ENCODE measurements at places on chromosomes 16 and 17.
A peak's percentile ranks its signal among the peaks of the same experiment; 100 is the strongest.

- no peak for DNase-seq
These were observed 232.4 kb downstream of the CCDC182 start for GRCh38 chr17:57512691-57513090.

DNA sequence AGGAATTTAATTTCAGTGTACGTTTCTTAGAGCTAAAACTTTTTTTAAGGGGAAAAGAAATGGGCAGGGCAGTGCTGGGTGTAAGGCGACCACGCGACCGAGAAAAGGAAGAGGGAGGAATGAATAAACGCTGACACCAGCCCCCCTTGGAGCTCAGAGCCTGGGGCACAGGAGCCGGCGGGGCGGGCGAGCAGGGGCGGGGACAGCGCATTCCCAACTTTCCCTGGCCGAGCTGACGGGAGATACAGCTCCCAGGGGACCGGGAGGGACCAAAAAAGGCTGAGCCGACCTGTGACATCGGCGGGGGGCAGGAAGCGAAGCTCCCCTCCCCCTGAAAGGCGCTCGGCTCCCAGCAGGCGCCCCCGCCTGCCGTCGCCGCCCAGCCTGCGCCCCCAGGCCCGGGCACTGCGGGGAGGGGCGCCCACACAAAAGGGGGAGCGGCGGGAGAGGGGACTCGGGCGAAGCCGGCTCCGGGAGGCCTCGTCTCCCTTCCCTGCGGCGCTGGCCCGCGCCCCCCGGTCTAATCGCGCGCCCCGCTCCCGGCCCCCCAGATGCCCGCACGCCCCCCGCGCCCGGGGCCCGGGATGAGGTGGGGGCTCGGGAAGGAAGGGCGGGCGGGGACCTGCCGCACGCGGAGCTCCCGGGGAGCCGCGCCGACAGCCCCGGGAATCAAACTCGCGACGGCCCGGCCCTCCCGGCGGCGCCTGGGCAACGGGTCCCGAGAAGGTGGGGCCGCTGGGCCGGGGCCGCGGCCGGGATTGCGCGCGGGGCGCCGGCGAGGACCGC, 622 bp downstream of the CUEDC1 start:
- DNase-seq, result peak; percentile 95

DNA sequence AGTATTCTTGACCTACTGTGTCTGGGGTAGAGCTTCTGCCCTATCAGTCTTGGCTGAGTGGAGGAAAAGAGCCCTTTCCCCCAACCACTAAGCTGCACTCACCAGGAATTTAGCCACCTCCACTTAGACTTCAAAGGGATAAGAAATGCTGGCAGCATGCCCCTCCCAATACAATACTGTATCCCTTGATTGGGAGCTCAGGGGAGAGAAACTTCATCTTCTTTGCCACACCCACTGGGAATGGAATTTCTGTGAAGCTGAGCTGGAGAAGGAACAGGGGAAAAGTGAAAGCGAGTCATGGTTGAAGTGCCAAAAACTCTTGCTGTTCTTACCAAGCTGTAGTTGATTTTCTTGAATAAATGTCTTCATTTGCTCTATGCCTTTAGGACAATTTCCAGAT, 68.8 kb downstream of the CEP112 start:
- peak; percentile 34 for DNase-seq

GRCh38 chr16:56634715-56635440, 2.4 kb downstream of the MT1M start:
- no peak for DNase-seq

DNA sequence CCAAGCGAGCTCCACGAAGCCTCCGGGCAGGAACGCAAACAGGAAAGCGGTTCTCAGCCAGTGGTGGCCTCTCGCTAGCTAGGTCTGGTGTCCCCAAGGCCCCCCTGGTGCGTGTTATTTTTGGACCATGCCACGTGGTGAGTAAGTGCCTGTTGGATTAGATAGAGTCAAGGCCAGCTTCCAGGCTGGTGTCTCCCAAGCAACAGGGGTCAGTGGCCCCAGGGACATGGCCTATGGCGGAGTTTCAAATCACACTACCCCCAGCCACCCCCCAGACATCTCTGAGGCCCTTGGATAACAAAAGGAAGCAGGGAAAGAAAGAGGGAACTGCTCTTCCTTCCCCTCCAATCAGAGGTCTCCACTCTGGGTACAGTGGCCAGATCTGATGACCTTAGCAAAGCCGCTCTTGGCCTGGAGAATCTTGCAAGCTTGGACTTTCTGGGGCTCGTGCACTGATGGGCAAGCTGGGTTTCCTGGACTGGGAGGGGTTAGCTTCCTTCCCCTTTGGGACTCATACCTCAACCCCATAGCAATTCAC, 58.2 kb downstream of the MAF start:
- no peak for DNase-seq

- no peak for DNase-seq
These were observed 84.9 kb upstream of the CBX4 start for GRCh38 chr17:79923974-79924638.

DNA sequence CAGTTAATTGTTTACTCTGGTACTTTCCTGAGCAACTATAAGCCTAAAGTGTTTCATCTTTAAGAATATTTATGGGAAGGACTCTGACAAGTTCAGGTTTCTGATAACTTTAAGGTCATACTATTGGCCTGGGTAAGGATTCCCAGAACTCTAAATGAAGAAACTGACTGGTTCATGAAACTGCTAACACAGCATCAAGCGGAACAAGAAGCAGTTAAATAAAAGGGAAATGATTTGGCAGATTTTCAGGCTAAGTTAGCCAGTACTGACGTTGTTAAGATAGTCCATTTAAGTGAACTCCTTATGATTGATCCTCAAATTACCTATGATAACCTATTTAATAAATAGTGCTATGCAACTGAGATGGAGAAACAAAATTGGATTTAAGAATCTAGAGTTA, 101.6 kb upstream of the CES5A start:
- no peak for DNase-seq

DNA sequence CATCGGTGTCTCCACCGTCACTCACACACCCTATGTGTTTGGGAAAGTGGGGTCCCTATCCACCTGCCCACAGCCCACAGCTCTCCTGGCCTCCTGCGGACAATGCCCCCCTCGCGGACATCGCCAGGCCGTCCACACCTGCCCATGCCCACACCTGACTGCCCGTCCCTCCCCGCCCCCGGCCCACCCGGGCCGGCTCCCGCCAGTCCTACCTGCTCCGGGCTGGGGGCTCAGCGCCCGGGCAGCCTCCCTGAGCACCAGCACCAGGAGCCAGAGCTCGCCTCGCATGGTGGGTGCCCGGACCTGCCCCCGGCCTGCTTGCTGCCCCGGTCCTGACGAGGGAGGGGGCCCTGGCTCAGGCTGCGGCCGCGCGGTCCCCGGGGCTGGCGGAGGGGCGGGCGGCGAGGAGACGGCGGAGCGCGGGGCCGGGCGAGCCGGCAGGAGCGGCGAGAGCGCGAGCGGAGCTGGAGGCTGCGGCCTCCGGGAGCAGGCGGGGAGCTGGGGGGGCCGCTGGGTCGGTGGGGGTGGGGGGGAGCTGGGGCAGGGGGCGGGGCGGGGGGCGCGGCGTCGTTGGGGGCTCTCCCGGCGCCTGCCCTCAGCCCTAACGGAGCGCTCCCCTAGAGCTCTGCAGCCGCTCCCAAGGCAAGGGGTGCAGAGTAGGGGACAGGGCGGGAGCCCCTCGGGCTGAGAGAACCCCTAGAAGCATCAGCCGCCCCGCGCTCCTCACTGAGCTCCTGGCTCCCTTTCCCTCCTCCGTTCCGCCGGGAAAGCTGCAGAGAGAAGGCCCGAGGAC, at the start of gene PLXDC1:
TSS of gene PLXDC1 (minus strand) at position 488 of the 793 bp plus-strand sequence. CDS start at position 288, 200 bp downstream.
- no peak for DNase-seq

DNA sequence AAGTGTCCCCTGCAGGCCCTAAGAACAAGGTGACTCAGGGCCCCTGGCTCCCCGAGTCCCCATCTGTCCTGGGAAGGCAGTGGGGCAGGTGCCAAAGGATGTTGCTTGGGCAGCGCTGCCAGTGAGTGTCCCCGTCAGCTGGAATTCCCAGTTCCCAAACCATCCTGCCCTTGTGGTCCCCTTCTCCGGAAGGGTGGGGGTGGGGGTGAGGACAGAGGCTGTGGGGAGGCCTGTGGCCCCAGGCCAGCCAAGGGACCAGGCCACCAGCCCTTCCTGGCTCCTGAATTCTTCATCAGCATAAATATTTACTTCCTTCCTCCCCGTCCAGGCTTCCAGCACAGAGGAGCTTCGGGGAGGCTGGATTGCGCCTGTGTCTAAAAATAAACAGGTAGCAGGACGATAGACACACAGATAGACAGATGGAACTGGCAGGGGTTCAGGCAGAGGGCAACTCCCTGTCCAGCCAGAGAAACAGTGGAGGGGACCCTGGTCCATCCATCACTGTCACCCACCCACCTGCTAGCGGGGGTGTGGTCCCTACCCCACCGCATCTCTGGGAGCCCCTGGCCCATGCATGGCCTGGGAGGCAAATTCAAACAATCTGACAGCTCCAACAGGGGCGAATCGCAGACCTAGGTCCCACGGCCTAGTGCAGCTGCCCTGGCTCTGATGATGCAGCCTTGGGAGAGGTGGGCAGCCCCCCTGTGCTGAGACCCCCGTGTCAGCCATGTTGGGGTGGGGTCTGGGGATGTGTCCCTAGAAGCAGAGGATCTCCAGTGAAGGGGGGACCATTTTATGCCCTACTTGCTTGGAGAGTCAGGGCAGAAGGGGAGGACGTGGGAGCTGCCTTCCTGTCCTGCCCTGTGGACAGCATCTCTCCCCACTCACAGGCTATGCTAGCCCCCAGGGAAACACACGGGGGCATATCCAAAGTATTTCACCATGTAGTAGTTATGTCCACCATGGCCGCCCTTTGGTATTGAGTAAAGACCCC, 13.2 kb downstream of the GLIS2 start:
- no peak for DNase-seq

- DNase-seq, result peak; percentile 58
These were observed 47.7 kb upstream of the LCMT1 start for GRCh38 chr16:25063865-25064264.

DNA sequence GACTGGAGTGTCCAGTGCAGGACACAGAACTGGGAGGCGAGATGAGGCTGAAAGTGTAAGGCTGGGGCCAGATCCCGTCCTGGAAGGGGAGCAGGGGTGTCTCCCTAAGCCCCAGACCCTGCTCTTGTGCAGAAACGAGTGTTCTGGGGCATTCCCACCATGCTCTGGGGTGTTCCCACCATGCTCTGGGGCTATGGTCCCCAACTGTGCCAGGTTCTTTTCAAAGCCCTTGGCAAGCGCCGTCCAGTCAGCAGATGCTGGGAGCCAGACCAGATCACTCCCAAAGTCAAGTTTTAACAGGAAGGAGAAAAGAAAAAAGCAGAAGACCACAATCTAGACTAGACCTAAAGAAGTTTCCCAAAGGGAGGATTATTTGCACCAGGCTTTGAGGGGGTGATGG, 2.5 kb downstream of the TAX1BP3 start:
- DNase-seq, result no peak

DNA sequence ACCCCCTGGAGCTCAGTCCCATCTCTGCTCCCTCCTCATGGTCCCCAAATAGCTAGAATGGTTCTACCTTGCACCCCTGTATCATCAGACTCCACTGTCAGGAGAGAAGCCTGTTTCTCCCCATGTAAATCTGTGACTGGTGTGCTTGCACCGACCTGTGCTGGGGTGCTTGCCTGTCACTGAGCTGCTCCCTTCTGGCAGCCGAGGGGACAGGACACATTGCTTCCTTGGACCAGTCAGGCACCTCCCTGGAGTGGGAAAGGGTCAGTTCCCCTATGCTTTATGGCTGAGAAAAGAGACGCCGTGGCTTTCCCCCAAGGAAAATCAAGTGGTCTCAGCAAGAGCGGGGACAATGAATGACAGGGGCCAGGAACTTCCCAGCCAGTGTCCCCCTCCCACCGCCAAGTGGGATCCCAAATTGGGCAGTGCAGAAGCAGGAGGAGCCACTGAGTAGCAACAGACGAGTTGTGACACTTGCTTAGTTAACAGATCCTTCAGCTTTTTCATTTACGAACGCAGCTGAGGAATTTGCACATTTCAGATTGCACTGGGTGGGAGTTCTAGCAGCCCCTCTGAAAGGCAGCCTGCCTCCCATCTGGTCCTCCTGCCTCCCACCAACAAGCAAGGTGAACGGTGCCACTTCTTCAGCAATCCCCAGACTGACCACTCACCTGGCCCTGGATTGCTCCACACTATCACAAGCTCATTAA, 156.4 kb downstream of the KATNIP start:
- no peak for DNase-seq

GRCh38 chr17:31132977-31133376, 38.2 kb downstream of the NF1 start:
- no peak for DNase-seq

- DNase-seq, result no peak
These were observed 49.3 kb downstream of the N4BP1 start for GRCh38 chr16:48560692-48561091.

GRCh38 chr16:86854058-86854621, 275.8 kb downstream of the FOXL1 start:
- peak; percentile 75 for DNase-seq

GRCh38 chr17:82399041-82399441, 19.1 kb upstream of the HEXD start:
- peak; percentile 79 for DNase-seq

DNA sequence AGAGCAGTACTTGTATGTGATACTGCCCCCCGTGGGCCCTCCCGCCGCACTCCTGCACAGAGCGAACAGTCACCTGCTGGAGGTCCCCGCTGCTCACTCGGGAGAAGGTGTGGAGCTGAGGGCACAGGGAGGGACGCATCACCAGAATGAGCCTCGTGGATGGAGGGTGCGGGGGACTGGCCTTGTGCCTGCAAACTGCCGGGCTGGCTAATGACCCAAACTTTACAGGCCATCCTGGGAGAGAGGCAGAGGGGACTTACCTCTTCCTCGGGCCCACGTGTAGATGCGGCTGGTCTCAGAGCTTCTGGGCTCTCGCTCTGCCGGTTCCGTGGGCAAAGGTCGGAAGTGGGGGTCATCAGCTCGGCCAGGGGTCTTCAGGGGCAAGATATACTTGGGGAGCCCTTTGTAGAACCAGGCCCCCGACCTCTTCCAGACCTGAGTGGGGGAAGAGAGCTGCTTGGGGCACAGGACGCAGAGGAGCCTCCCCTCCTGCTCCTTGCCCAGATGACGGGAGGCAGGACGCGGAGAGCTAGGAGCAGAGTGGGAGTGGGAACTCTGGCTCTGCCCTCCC, 65.5 kb upstream of the DOC2B start:
- no peak for DNase-seq

Data from fibroblast of skin of back (primary cell).